Neuronal stem cell (in vitro differentiated cells): ENCODE measurements at places on chromosomes 11 and 22.

- H3K27me3 ChIP-seq: no peaks in the 10 kb centered on the region
- peak overlapping the region; percentile 98 for H3K4me3 ChIP-seq
- no peak for DNase-seq
- peaks cover 4% of the 10 kb centered on the region for H3K4me1 ChIP-seq
These were observed 821 bp downstream of the CELF1 start for GRCh38 chr11:47552056-47552565.

GRCh38 chr22:39253435-39254070 lies 8.8 kb upstream of the PDGFB start:
- H3K36me3 ChIP-seq: no peaks in the 10 kb centered on the region
- no peaks in the 10 kb centered on the region for H3K27me3 ChIP-seq
- H3K4me3 ChIP-seq: no peak overlapping the region
- no peak overlapping the region for H3K27ac ChIP-seq

GRCh38 chr11:8332196-8332595 lies 68.5 kb upstream of the LMO1 start:
- no peaks in the 10 kb centered on the region for H3K36me3 ChIP-seq
- DNase-seq: no peak
- no peak overlapping the region for H3K27ac ChIP-seq
- H3K4me1 ChIP-seq: peaks cover 41% of the 10 kb centered on the region

DNA sequence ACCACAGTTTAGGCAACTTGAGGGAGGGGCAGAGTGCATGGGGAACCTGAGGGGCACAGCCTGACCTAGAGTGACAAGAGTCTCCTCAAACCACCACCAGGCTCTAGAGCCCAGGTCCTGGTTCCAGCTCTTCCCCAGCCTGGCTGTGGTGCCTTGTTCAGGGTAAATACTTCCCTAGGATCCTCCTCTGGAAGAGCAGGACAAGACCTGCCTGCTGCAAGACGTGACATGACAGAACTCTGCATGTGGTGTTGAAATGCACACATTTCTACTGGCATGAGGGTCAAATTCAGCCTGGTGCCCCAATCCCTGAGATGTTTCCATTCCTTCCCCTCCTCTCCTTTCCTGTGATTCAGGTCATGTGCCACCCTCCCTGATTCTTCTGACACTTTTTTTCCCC lies 3.3 kb downstream of the SEC14L2 start:
- DNase-seq: no peak
- no peak overlapping the region for H3K27ac ChIP-seq
- H3K4me3 ChIP-seq: no peak overlapping the region
- H3K36me3 ChIP-seq: no peaks in the 10 kb centered on the region

- H3K27ac ChIP-seq: peak within 1 kb of the TSS; percentile 37
- H3K27me3 ChIP-seq: no peaks in the 10 kb centered on the region
- peak; percentile 98 for DNase-seq
- peak within 1 kb of the TSS; percentile 76 for H3K4me3 ChIP-seq
- H3K36me3 ChIP-seq: no peaks in the 10 kb centered on the region
These were observed at the start of gene RAB36 for GRCh38 chr22:23144932-23145877. RAB36 (plus strand) TSS chr22:23145477; CDS start chr22:23146617, 1,140 bp downstream.

DNA sequence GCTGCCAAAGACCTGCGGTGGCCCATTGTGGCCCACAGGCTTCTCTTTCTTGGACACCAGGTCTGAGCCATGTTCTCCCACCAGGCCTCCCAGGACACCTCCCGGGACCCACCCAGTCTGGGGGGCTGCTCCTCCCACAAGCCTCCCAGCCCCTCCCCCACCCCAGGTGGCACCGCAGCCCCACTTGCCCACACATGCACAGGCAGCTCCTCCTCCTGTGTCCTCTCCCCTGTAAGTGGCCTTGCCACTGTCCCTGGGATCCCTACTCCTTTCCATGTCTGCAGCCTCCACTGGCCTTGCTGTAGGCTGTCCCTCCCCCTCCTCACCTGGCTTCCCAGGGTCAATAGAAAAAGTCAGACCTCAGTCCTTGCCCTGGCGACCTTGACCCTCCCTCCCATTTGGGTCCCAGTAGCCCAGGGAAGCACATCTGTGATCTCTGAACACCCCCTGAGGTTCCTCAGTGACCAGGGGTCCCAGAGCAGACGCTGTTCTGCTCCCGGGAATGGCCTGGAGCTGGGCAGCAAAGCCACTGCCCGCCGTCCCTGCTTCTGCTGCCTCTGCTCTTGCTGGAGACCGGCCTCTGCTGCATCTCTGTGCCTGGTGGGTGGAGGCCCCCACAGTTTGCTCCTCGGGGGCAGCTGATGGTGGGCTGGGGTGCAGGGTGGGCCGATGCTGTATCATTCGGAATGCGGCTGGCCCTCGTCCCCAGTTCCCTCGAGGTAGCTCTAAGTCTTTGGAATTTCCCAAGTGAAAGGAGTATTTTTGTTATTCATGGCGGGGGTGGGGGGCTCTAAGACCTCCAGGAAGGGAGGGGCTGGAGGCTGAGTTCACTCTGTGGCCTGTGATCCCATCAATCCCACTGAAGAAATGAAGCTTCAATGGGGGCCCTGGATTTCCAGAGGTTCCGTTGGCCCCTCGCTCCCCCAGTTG lies 43.6 kb downstream of the ARHGAP8 start:
- H3K36me3 ChIP-seq: no peaks in the 10 kb centered on the region
- H3K27ac ChIP-seq: no peak overlapping the region
- no peaks in the 10 kb centered on the region for H3K4me1 ChIP-seq

DNA sequence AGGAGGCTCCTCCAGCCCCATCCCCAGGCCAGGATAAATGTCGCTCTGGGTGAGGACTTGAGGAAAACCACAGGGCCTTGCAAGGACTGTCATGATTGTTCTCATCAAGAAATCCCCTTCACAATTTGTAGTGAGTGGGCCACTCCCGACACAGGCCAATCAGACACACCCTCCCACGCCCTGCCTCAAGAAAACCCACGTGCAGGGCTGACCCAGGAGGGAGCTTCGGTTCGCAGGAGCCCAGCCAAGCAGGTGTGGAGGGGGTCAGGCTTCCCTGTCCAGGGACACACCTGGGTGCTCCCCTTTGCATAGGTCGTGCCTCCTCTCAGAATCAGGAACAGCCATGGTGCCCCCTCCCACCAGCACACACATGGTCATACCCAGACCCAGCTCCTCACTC lies 43.2 kb downstream of the SHANK2 start:
- peaks cover 3% of the 10 kb centered on the region for H3K4me1 ChIP-seq
- no peaks in the 10 kb centered on the region for H3K27me3 ChIP-seq
- no peak for DNase-seq

DNA sequence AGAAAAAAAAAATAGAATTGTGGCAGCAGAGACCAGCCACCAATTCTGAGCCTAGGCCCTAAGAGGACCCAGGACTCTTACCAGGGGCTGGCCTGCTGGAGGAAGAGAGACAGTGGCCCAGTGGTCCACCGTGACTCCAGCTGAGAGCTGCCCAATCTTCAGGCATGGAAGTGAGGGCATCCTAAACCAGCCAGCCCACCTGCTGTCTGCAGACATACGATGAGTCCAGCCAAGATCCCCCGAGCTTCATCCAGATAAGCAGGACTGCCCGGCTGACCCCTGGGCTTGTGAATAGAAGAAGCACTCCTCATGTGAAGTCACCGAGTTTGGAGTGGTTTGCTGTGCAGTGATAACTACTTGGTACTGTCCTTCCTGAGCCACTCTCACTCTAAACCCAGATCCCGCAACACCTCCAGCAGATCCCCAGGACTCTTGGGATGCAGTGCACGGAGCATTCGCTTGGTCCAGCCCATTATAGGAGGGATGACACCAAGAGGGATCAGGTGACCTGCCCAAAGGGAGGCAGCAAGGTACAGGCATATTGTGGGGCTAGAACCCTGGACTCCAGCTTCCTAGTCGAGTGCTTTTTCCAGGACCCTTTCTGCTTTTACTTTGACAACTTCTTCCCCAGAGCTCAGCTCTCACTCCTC lies 41.7 kb upstream of the FGF3 start:
- no peak for DNase-seq
- H3K36me3 ChIP-seq: no peaks in the 10 kb centered on the region
- peaks cover 4% of the 10 kb centered on the region for H3K4me1 ChIP-seq

DNA sequence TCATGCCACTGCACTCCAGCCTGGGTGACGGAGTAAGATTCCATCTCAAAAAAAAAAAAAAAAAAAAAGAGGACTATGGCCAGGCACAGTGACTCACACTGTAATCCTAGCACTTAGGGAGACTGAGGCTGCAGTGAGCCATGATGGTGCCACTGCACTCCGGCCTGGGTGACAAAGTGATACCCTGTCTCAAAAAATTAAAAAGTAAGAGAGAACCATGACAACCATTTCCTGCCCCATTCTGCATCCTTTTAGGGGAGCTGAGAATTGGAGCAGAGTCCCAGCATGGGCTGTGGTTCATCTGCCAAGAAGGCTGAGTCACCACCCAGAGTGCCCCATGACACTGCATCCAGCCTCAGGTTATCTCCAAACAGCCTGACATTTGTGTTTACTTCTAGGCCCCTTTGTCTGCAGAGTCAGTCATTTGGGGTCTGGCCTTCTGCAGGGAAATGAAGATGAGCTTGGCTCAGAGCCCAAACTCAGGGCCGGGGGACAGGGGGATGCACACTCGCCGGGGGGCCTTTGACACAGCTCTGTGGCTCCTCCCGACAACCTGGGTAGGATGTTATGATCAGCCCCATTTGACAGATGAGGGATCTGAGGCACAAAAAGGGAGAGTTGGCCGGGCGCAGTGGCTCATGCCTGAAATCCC lies 4.7 kb downstream of the CSDC2 start:
- H3K36me3 ChIP-seq: no peaks in the 10 kb centered on the region
- no peak overlapping the region for H3K27ac ChIP-seq
- DNase-seq: no peak
- no peak overlapping the region for H3K4me3 ChIP-seq

DNA sequence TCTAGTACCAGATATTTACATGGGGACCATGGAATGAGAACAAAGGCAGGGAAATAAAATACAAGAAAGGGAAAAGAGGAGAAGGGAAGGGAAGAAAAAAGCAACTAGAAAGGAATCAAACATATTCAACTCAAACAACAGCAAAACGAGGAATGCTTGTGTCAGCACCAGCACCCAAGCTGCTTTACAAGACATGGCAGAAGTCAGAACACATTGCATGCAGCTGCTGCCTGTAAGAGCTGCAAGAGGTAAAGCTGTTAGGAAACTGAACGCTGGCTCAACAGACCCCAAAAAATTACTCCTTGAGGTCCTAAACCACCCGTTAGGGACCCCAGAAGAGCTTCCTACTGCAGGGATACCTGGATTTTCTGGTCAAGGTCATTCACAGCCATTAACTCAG lies 296.9 kb downstream of the OPCML start:
- no peaks in the 10 kb centered on the region for H3K27me3 ChIP-seq
- no peak overlapping the region for H3K4me3 ChIP-seq
- H3K4me1 ChIP-seq: peaks cover 3% of the 10 kb centered on the region
- no peak overlapping the region for H3K27ac ChIP-seq
- no peaks in the 10 kb centered on the region for H3K36me3 ChIP-seq

DNA sequence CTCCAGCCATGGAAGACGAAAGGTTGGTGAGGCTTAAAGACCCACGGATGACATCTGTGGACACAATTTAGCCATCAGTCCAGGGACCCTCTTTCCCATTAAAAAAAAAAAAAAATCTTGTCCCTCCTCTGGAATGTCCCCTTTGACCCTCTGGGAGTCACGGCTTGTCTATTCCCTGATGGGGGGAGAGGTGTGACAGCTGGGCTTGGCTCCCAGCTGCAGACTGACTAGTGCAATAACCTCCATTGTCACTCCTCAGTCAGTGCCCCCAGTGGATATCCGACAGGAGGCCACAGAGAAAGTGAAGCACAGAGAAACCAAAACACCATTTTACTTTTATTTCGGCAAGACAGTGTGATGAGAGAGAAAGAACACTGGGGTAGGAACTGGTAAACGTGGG lies 2.7 kb upstream of the VSIG2 start:
- peaks cover 9% of the 10 kb centered on the region for H3K4me1 ChIP-seq
- H3K4me3 ChIP-seq: no peak overlapping the region
- peaks cover 53% of the 10 kb centered on the region for H3K27me3 ChIP-seq
- DNase-seq: no peak
- no peaks in the 10 kb centered on the region for H3K36me3 ChIP-seq

DNA sequence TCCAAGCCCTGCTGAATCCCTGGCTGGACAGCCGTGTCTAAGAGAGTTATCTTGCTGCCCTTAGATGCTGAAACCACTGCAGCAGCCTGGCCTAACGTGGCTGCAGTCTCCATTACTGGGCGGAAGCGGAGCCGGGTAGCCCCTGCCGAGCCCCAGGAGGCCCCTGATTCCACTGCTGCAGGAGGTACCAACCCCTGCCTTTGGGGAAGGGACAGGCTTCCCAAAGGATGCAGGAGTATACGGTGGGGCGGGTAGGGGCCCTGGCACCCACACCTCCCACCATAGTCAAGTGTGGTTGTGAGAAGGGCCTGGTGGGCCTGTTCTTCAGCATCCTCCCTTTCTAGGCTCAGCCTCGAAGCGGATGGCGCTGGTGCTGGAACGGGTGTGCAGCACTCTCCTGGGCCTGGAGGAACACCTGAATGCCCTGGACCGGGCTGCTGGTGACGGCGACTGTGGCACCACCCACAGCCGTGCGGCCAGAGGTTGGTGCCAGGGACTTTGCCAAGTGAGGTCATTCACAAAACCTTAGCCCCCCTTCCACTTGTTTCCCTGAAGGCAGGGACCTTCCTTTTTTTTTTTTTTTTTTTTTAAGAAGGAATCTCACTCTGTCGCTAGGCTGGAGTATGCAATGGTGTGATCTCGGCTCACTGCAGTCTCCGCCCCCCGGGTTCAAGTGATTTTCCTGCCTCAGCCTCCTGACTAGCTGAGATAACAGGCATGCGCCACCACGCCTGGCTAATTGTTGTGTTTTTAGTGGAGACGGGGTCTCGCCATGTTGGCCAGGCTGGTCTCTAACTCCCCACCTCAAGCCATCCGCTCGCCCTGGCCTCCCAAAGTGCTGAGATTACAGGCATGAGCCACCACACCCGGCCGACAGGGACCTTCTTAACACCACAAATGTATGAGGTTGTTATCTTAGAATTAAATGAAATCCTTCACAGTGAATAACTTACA lies 11.0 kb downstream of the TKFC start:
- H3K27me3 ChIP-seq: no peaks in the 10 kb centered on the region
- DNase-seq: no peak
- no peak overlapping the region for H3K4me3 ChIP-seq
- H3K36me3 ChIP-seq: peaks cover 15% of the 10 kb centered on the region
- no peaks in the 10 kb centered on the region for H3K4me1 ChIP-seq

DNA sequence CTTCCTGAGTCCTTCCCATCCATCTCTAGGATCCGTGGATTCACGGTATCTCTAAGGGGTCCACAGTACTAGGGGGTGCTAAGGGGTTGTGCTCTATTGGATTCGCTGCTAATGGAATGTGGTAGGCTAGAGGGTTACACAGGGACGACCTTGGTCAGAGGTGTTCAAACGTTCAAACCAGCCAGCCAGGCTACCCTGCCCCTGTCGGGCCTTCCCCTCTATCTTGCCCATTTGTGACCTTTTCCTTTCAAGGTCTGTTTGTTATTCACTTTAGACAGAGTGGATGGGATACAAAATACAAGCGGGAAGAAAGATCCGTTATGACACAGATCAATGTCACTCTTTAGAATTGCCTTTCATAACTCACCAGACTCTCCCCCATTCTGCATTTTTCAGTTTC lies 205.8 kb upstream of the TBCEL start:
- peaks cover 4% of the 10 kb centered on the region for H3K4me1 ChIP-seq
- no peak for DNase-seq
- no peak overlapping the region for H3K27ac ChIP-seq
- no peak overlapping the region for H3K4me3 ChIP-seq
- no peaks in the 10 kb centered on the region for H3K36me3 ChIP-seq
- H3K27me3 ChIP-seq: no peaks in the 10 kb centered on the region
